Progenitor cell of endocrine pancreas (in vitro differentiated cells): ENCODE measurements at places on chromosomes 7 and 10.

DNA sequence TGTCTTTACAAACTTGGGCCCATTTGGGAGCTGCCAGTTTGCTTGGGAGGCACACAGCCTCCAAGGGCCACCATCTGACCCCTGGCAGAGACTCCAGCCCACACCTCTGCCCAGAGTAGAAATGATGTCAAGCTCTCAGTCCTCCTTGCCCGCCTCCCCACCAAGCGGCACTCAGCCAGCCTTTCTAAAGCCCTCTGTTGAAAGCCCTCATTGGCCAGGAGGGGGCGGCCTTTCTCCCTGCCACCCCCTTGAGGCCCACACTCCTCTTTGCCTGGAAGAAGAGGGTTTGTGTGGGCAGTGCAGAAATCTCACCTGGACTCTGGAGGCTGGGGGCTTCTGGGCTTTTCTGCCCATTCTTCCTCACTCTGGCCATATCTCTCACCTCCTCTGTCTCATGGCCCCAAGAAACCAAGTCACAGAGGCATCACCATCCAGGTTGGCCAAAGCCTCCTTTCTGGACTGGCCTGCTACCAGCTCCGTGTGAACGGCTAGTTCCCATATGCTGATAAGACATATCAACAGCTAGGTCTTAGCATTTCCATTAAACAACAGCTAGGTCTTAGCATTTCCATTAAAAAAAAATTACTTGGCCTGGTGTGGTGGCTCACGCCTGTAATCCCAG lies 36.1 kb downstream of the UBTD1 start:
- no peak for DNase-seq

GRCh38 chr7:134836447-134836846 lies 57.0 kb downstream of the CALD1 start:
- DNase-seq, result no peak

- DNase-seq, result no peak
These were observed 6.8 kb upstream of the MACC1 start for GRCh38 chr7:20224025-20224424.

DNA sequence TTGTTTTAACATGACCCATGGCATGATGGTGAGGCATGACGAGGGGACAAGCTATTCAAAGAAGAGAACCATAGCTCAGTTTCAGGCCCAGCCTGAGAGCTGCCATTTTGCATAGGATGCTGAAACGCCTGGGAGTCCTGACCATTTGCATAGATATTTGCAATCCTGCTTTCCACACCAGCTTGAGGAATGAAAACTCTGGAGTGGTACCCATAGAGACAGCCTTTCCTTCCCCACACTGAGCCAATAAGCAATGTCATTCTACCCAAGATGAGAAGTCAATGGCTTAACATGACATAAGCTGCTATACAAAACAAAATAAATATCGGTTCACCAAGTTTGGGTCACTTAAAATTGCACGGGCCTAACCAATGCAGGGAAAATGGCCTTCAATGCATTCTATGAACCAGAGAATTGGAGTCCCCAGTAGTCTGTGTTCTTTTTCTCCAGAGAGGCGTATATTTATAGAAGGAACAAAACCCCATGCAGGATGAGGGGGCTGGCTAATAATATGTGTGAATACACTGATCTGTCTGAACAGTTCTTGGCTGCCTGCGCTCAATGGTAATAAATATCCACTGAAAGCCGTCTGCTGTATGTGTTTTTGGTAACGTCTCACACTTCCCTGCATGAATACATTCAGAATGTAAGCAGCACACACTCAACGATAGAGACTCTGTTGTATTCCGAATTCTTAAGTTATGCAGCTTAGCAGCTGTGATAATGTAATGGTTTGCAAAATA lies 329.3 kb downstream of the FRMD4A start:
- DNase-seq, result no peak

DNA sequence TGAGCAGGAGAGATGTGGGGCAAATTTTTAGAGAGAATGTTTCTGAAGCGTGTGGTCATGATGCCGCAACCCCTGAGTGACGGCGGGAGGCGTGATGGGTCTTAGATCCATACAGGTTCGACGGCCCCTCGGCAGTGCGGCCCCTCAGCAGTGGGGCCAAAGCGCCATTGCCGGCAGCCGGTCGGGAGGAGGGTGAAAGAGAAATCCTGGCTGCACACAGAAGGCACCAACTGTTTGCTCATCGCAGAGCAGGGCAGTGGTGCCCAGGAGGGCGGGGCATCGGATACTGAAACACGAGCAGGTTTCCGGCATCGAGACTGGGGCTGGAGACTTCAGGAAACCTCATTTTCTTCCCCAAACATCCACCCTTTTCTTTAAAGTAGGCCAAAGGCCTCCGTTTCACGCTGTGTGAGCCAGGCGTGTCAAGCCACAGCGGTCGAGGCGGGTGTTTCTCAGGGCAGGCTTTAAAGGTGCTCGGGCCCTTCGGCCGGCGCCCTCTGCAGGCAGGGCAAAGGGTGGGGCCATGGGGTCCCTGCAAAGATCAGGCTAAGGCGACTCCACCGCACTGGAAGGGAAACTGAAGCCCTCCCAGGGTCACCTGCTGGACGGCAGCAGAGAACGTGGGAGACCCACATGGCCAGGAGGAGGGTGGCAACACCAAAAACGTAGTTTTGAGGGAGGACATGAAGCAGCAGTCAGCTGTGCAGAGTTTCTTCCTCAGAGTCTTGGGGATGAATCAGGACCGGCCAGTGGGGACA lies 42.0 kb upstream of the PPP2R2D start:
- no peak for DNase-seq

DNA sequence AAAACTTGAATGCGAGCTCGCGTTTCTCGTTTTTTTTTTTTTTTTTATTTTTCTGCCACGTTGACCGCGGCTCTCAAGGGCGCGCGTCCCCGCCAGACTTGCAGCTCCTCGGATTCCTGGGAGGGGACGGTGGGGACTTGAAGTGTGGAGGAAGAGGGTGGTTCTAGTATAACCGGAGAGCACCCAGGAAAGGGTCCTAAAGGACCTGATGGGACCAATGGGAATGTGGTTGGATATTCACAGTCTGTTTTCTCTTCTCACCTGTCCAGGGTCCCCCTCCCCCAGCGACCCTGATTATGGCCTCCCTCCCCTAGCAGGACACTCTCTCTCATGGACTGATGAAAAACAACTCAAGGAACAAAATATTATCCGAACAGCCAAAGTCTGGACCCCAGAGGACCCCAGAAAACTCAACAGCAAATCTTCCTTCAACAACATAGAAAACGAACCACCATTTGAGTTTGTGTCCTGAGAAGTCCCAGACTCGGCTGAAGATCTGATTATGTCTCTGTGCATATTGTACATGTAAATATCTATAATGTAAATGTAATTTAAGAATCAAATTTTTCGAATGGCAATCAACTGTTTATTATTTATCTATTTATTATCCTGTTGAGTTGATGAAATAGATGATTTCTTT lies 1.4 kb downstream of the PTF1A start:
- DNase-seq, result no peak

GRCh38 chr10:7525314-7526016 lies 114.6 kb upstream of the SFMBT2 start:
- peak; percentile 45 for DNase-seq

DNA sequence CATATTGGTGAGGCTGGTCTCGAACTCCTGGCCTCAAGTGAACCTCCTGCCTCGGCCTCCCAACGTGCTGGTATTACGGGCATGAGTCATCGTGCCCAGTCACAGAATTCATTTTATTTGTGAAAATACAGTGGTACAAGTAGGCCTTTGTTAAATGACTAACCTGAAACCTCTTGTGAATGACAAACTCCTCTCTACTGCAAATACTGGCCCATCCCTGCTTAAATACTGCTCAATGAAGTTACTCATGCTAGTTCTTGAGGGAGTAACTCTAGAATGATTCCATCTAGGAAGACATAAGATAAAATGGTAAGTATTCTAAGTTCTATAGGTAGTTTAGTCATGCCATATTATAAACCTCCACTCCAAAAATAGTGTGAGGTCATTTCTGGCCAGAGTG lies 80.7 kb downstream of the UBE2H start:
- DNase-seq, result no peak

DNA sequence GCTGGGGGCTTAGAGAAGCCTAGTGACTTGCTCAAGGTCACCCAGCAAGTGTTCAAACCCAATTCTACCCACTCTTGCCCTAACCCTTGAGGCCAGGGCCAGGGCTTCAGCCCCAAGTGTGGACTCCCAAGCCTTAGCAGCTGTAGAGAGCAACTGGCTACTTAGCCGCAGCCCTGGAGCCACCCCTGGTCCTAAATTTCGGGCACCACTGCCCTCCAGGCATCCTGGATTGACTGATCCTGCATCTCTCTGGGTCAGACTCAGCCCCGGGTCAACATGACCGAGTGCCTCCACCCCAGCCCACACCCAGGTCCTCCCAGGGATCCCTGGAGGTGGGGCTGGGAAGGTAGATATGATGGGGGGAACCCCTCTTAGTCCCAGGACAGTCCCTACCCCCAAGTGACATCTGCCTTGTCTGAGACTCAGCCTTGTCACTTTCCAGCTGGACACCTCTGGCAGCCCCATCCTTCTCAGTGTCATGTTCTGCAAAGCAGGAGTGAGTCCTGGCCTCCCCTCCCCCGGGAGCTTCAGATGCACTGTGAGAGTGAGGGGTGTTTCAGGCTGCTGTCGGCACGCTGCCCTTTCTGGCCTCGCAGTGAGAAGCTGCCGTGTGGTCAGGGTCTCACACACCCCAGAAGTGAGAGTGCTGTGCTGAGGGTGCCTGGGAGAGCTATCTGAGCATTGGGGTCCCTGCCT lies 89.8 kb downstream of the ZMIZ1 start:
- no peak for DNase-seq

GRCh38 chr7:108815815-108816214 lies 246.1 kb downstream of the DNAJB9 start:
- no peak for DNase-seq

DNA sequence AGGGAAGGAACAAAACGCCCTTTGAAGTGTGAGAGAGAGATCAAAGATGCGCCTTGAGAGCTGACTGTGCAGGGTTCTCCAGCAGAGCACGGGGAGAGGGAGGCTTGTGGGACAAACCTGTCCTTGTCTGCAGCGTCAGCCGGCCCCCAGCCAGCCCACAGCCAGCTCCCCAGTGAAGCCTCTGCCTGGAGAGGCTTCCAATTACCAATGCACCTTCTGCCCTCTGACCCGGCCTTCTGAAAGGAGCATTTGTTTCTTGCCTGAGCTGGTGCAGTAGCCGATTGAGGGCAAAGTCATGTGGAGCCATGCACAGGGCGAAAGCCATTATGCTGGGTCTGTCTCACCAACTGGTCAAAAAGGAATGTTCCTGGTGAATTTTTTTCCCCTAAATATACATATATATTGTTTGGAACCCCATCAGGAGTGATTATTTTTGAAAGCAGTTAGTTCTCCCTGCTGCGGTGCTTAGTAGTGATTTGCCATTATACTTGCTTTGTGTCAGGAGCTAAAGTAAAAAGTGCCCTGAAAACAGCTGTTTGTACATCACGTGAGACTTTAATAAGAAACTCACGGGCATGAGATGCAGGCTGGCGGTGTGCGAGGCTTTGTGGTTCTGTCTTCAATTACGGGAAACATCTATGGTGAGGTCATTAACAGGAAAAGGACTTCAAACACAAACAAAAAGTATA lies 268.6 kb downstream of the KLF6 start:
- no peak for DNase-seq

GRCh38 chr7:74252893-74253292 lies 1.3 kb downstream of the RFC2 start:
- no peak for DNase-seq

GRCh38 chr7:26186364-26187311 lies 13.9 kb downstream of the HNRNPA2B1 start:
- no peak for DNase-seq

- DNase-seq, result no peak
These were observed 128.4 kb upstream of the PHYHIPL start for GRCh38 chr10:59047957-59048618.

GRCh38 chr10:129832573-129833467 lies 131.3 kb downstream of the EBF3 start:
- no peak for DNase-seq

DNA sequence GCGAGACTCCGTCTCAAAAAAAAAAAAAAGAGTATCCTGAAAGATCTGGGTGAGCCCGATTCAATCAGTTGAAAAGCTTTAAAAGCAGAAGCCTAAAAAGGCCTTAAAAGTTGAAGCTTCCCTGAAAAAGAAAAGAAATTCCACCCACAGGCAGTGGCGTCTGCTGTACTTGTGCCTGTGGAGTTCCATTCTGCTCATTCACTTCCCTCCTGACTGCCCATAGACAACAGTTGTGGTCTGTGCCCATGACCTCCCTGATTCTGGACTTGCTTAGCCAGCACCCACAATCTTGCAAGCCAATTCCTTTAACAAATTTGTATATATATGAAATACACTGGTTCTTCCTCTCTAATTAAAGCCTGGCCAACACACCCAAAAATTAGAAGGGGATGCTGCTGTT lies 141.7 kb downstream of the DLG5 start:
- no peak for DNase-seq

DNA sequence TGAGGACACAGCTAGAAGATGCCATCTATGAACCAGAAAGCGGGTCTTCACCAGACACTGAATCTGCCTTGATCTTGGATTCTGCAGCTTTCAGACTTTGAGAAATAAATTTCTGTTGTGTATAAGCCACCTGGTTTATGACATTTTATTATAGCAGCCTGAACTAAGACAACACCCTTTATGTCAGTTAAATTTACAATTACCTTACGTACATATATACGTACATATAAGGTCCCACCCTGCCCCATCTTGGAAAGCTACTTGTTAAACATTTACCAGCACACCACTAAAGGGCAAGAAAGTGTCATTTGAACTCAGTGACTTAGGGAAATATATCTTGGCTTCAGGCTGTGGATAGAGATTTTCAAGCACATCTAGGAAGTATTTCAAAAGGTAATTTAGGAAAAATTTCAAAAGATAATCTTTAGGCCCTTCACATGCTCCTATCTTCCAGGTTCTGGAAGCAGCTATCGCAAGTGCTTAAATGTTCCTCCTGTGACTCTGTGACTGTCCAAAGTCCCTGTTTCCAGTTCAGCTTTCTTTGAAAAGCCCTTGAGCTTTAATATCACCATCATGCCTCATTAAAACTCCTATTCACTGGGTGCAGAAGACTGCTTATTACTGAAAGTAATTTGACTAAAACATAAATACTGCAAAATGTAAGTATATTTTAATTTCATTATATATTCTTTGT lies 9.6 kb upstream of the SRI start:
- no peak for DNase-seq

GRCh38 chr7:90843472-90843871 lies 247.4 kb downstream of the CDK14 start:
- no peak for DNase-seq
